T-helper 2 cell treated with Interferon-gamma antibody and Interleukin-4, amounts not matched to agents 5 μg/mL and 100 μg/mL, for 36 hours (primary cell): ENCODE measurements at places on chromosomes 13 and 19.
A peak's percentile ranks its signal among the peaks of the same experiment; 100 is the strongest.

GRCh38 chr13:111873676-111874178 lies 193.2 kb upstream of the SOX1 start:
- DNase-seq = no peak

DNA sequence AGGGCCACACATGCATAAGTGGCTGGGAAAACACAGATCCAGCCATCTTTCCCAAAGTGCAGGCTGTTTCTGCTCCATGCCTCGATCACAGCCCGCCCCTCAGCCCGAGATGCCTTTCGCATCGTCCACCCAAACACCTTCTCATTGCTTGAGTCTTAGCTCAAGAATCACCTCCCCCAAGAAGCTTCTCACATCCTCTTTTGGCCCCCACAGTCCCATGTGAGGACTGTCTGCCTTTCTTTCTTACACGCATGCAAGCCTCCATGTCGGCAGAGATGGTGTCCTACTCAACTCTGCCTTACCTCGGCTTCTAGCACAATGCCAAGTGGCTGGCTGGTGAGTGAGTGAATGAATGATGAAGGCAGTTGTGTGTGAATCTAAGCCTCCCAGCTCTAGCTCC lies 18.1 kb upstream of the GSX1 start:
- no peak for DNase-seq

DNA sequence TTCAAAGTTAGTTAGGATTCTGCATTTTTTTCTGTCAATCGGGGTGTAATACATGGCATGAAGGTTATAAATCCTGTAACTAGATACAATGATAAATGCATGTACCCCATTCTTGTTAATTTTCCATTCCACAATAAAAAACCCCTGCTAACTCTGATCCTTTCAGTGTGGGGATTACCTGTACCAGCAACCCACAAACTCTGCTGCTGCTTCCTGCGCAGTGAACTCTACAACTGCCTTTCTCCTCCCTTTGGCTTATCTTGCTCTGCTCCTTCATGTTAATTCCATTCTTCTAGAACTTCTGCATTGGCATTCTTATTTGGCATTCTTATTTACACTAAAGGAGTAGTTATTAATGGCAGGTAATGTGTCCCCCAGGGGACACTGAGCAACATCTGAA lies 273.1 kb downstream of the KLF12 start:
- DNase-seq = no peak

GRCh38 chr19:58417071-58417470 lies 8.6 kb downstream of the ZNF584 start:
- DNase-seq = no peak

DNA sequence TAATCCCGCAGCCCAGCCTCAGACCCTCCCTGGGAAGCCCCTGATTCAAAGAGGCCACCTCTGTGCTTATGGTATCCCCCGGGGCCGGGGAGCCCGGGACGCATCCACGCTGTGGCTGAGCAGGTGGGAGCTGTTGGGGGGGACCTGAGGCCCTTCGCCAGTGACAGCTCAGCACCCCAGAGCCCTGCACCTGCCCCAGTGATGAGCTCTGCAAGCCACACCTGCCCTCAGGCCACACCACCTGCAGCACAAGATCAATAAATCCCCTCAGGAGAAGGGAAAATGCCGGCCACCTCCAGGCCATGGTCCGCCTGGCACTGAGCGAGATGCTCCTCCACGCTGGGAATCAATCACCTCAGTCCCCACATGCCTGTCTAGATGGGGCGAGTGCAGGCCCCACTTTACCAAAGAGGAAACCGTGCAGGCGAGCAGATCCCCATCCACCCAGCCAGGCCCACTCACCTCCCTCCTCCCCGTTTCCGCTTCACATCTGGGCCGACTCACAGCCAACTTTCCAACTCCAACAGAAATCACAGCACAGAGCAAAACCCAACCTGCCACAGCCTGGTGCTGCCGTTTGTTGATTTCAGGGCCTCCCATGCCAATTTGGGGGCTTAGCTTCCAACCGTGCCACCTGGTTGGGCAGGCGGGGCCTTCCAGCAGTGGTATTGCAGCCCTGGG lies 12.8 kb downstream of the MOB3A start:
- peak; percentile 61 for DNase-seq

- DNase-seq = peak; percentile 37
Observed at GRCh38 chr19:54448040-54448773, 792 bp upstream of the LENG8 start.

- no peak for DNase-seq
Observed at GRCh38 chr13:39603424-39603947, 493 bp upstream of the LHFPL6 start.

GRCh38 chr19:17725422-17726078 lies 6.3 kb downstream of the MAP1S start:
- DNase-seq = no peak

DNA sequence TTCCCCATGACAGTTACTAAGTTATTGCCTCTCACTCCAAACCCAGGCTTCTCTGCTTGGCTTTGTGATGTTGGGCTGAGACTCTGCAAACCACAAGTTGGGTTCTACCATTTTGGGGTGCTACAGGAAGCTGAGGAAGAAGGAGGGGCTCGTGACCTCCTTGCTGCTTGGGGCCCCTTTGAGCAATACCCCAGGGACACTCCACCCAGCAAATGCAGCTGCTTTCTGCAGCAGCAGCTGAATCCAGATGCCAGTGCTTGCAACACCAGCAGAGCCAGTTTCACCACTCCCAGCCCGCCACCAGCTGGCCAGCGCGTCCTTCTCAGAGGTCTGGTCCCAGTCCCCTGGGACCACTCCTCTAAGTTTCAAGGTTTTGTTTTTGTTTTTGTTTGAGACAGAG lies 22.0 kb upstream of the UBAC2 start:
- DNase-seq = no peak

- DNase-seq = peak; percentile 85
Observed at GRCh38 chr19:40403262-40403984, 9.8 kb downstream of the PRX start.
